ENCODE measurements at places on chromosomes 12 and 14.

GRCh38 chr12:124687917-124688316, 120.5 kb upstream of the NCOR2 start:
- DNase-seq = peak; percentile 92

DNA sequence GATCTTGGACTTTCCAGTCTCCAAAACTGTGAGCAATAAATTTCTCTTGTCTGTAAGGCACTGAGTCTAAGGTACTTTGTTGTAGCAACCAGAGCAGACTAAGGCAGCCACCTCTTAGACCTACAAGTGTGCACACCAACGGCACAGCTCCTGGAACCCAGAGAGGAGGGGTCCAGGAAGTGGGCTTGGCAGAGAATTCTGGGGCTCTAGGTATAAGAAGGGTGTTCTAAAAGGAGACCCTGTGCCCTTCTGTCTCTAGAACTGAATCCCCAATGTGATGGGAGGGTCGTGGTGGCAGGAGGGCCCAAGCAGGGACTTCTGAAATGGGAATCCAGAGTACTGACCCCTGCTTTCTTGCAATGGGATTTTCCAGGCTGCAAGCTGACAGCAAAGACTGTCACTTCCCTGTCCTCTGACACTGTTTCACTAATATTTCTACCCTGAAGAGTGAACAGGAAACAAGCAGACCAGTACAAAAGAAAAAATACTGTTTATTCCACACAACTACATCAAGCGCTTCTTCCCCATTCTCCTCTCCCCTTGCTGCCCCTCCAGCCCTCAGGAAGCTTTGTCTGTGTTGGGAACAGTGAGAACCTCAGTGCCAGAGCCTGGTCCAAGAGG, 13.6 kb upstream of the TFCP2 start:
- no peak for DNase-seq

DNA sequence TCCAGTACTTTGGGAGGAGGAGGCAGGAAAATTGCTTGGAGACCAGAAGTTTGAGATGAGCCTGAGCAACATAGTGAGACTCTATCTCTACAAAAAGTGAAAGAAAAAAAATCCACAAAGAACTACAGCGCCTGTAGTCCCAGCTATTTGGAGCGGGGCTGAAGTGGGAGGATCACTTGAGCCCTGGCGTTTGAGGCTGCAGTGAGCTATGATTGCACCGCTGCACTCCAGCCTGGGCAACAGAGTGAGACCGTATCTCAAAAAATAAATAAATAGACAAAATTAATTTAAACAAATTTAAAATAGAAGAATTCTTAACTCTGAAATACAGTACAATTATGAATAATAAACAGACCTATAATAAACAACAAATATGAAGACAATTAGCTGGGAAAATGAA, 40.9 kb downstream of the ATL1 start:
- no peak for DNase-seq

DNA sequence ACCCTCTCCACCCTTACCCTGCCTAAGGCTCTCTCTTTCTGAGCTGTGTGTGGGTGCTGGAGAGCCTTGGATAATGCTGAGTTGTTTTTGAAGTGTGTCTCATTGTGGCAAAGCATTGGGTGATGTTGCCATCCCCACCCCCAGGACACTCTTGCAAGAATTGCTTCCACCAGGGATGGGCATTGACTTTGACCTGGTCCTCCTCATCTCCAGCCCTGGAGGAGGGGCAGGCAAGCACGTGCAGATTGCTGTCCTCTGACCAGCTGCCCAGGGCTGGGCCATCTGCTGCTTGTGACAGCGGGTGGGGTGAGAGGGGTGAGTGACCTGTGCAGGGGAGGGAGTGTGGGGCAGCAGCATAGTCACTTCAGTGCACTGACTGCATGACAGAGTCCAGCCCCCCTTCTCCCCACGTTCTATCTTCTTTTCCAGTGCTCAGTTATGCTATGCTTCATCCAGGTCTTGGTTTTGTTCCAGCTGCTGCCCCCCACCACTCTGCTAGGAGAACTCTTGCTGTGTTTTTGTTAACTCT, 26.2 kb downstream of the SUSD6 start:
- no peak for DNase-seq

DNA sequence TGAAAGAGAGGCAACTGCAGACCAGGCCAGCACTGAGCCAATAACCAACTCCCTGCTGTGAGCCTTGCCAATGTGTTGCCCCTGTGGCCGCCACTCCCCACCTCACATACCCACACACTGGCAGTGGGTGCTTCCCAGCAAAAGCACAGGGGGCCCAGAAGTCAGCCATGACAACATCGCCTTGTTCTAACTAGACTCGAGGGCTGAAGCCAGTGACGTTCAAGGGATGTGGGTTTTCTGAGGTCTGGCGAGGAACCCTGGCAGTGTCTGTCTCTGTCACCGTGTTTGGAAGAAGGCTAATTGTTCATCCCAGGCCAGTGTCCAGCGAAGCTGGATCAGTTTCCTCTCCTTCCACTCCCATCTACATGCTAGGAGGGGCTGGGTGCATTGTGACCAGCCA, 311.8 kb upstream of the AMIGO2 start:
- DNase-seq = no peak

DNA sequence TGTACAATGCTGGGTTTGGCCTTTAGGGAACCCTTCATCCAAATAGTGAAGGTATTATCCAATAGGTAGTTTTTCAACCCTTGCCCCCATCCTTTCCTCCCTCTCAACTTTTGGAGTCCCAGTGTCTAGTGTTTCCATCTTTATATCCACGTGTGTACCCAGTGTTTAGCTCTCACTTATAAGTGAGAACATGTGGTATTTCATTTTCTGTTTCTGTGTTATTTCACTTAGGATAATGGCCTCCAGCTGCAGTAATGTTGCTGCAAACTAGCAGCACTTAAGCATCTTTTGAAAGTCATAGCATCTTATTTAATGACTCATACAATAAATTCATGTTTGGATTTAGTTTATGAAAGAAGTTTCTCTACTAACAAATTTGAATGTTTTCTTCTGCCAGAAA, 442.5 kb downstream of the NELL2 start:
- DNase-seq = no peak

GRCh38 chr12:40324261-40324660, 99.5 kb downstream of the LRRK2 start:
- DNase-seq = no peak

GRCh38 chr14:70018230-70018629, 139.0 kb downstream of the SMOC1 start:
- no peak for DNase-seq

DNA sequence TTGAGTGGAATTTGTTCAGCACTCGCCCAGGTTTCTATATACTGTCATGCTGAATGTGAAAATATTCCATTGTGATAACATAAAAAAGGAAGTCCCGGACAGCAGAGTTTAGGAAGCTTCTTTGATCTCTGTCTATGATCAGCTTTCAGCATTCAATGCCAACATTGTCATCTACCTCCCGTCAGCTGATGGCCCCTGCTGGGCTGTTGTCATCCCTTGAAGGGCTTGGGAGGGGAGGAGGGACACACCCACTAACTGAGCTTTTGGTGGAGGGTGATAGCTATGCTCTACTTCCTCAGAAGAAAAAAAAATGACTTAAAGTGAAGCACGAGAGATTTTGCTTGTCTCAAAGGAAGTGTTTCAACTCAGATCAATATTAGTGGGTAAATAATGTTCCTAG, 4.7 kb upstream of the KRT77 start:
- DNase-seq = no peak

DNA sequence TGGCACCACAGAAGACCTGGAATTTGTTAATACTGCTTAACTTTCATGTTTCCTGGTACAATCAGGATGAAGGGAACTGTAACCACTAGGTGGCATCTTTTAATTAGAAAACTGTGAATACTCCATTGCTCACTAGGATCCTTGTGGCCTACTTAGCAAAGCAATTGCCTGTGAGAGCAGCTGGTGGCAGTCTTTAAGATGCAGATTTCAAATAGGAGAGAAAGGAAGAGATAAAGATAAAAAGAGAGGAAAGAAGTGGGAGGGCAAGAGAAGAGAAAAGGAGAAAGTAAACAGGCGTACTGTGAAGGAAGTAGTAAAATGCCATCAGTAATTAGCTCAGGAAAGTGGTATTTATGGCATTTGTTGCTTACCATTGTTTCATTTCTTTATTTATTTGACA, 114.5 kb downstream of the RAD51B start:
- DNase-seq = no peak

DNA sequence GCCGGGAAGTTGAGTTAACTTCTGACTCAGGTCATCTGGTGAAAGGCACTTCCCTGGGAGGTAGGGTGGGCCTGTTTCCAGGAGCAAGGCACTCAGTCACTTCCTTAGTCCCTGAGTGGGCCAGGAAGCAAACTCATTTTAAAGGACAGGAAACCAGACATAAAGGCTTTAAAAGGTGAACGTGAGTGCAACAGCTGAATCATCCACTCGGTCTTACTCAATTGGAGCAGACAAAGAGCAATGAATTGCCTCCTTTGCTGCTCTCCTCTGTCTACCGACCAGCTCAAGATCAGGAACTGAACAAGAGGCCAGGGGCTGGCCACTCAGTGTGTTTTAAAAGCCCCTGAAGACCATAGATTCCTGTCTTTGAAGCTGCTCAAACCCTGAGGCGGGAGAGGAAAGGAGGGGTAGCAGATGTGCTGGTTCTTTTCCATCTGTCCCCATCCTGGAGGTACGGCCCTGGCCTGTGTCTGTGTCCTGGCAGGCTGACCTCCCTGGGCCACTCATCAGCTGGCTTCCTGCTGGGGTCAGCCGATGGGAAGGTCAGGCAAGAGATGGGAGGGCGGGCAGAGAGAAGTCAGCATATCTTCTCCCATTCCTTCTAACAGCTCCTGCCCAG, 148.9 kb downstream of the PPM1H start:
- no peak for DNase-seq

- DNase-seq = no peak
Observed at GRCh38 chr12:13230500-13230899, 34.0 kb downstream of the EMP1 start.

- DNase-seq = no peak
Observed at GRCh38 chr12:57491393-57492280, 3.8 kb downstream of the MARS1 start.

- no peak for DNase-seq
Observed at GRCh38 chr14:63474111-63474510, 69.1 kb downstream of the PPP2R5E start.

Data from posterior cingulate gyrus (tissue), 11 donors.